ENCODE measurements at places on chromosomes 16 and 17.

GRCh38 chr16:53041320-53042051 lies 11.2 kb downstream of the CHD9NB start:
- DNase-seq = no peak

DNA sequence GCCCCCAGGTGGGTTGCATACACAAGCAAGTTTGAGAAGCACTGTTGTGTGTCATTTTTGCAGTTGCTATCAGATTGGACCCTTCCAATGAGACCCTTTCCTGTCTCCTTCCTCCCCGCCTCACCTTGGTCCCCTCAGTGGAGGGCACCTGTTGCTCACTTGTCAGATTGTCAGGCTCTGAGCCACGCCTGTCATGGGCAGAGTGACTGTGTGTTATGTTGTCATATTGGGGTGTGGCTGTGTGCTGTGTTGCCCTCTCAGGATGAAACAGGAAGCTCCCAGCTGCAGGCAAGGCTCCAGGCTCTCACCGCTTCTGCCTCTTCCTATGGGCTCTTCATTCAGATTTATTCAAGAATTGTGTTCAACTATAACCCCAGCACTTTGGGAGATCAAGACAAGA lies 302.9 kb downstream of the CPPED1 start:
- no peak for DNase-seq

GRCh38 chr17:8186446-8186786 lies 3.6 kb downstream of the BORCS6 start:
- no peak for DNase-seq

DNA sequence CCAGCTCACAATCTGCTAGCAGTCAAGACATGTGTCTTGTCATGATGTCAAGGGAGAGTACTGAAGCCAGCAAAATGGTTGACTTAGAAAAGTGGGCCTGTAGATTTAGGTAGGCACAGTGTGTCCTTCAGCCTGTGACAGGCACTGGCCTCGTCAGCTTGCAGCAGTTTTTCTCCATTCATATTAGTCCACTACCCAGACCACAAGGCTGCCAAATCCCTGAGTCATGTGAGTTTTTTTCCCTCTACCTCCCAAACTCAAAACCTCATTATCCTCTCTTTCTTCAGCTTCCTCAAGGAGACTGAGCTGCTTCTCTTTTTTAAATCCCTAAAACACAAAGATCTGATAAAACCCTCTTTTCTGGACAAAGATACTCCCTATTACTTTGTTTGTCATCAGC lies 102.6 kb upstream of the HS3ST3A1 start:
- no peak for DNase-seq

- no peak for DNase-seq
Observed at GRCh38 chr17:43356999-43357398, 41.8 kb upstream of the ARL4D start.

DNA sequence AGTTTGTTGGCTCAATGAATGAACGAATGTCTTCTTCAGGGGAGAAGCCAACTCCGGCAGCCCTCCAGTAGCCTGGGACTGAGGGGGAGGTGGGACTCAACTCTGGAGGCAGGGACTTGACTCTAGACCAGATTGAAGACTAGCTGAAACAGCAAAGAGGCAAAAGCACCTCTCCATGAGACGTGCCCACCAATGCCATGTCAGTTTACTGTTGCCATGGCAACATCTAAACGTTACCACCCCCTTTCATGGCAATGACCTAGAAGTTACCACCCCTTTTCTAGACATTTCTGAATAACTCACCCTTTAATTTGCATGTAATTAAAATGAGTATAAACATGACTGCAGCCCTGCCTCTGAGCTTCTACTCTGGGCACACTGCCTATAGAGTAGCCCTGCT lies 91.8 kb downstream of the ASIC2 start:
- no peak for DNase-seq

- no peak for DNase-seq
Observed at GRCh38 chr16:24990803-24991202, 24.4 kb downstream of the ARHGAP17 start.

GRCh38 chr17:79410681-79411080 lies 200.2 kb downstream of the RBFOX3 start:
- DNase-seq = no peak

DNA sequence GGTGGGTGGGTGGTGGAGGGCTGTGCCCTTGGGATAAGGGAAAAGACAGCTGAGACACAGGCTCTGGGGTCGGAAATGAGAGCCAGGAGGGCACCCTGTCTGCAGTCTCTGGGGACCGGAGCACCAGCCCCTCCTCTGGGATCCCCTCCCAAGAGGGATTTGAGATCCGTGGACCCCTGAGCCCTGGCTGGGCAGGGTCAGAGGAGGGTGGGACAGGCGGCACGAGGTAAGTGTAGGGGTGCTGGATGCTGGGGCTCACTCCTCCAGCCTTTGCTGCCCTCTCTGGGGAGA lies 425 bp downstream of the SGSH start:
- DNase-seq = no peak

- no peak for DNase-seq
Observed at GRCh38 chr17:69854225-69854780, 220.7 kb upstream of the KCNJ16 start.

GRCh38 chr16:50718761-50719400 lies 23.0 kb upstream of the CYLD start:
- DNase-seq = no peak

DNA sequence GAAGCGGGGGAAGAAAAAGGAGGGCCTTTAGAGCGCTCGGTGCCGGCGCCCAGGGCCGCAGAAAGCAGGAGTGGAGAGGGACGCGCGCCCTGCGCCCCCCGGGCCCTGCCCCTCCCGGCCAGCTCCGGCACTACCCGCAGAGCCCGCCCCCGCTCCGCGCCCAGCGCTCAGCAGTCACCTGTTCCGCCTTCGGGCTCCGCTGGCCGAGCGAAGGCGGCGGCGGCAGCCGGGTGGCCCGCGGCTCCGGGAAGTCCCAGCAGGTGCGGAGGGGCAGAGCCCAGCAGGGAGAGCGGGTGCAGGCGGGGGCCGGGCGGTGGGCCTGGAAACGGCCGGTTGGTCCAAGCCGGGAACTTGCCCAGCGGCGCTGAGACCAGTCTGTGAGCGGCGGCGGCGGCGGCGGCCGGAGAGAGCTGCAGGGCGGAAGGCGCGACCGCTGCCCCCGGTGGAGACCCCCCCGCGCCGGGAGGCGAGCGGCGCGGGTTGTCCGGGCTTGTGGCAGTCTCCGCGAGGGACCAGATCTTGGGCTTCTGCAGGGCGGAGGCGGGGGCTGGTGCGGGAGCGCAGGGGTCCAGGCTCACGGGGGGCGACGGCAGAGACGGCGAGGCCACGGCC lies 2.2 kb downstream of the IRX3 start:
- no peak for DNase-seq

DNA sequence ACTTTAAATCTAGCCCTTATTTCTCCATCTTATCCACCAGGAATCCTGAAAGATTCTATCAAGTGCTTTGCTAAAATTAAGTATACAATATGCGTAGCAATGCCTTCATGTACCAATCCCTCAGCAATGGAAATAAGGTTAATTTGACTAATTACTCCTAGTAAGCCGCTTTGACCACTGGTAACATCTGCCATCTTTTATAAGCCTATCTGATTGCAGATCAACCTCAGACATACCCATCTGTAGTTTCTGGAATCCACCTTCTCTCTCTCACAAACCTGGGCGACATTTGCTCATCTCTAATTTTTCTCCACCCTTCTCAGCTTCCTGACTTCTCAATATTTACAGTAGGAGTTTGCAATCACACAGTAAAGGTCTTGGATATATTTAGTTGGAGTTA lies 138.8 kb upstream of the CRHR1 start:
- DNase-seq = no peak

- DNase-seq = peak; percentile 66
Observed at GRCh38 chr16:89505204-89506112, 2.7 kb upstream of the SPG7 start.

DNA sequence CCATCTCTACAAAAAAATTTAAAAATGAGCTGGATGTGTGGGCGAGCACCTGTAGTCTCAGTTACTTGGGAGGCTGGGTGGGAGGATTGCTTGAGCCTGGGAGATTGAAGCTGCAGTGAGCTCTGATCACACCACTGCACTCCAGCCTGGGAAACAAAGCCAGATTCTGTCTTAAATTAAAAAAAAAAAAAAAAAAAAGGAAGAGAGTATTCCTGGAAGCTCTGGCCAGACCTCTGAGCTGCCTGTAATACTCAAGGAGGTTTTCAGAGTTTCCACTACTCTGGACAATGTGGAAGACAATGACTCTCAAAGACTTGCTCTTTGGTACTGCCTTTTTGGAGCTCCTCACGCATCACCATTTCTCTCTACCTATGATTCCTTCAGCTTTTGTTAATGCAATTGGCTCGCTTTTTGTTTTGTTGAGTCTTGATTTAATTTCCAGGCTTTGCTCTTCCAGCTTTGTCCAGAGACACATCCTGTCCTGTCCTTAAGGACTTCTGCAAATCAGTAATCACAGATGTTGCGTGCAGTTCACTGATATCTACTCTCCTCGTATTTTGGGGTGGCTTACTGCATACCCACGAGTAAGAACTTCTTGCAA lies 10.8 kb downstream of the CHD9 start:
- no peak for DNase-seq

DNA sequence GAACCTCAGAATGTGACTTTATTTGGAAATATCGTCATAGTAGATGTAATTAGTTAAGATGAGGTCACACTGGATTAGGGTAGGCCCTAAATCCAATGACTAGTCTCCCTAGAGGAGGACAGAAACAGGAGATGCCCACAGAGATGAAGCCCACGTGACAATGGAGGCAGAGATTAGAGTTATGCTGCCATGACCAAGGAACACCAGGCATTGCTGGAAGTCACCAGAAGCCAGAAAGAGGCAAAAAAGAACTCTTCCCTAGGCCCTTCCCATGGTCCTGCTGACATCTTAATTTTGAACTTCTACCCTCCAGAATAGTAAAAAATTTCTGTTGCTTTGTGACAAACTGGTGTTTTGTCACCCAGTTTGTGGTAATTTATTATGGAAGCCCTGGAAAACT lies 49.6 kb downstream of the IKZF3 start:
- DNase-seq = no peak

- DNase-seq = no peak
Observed at GRCh38 chr16:15640966-15641365, 2.0 kb downstream of the MARF1 start.

- no peak for DNase-seq
Observed at GRCh38 chr17:43171586-43172487, 823 bp downstream of the NBR1 start.

DNA sequence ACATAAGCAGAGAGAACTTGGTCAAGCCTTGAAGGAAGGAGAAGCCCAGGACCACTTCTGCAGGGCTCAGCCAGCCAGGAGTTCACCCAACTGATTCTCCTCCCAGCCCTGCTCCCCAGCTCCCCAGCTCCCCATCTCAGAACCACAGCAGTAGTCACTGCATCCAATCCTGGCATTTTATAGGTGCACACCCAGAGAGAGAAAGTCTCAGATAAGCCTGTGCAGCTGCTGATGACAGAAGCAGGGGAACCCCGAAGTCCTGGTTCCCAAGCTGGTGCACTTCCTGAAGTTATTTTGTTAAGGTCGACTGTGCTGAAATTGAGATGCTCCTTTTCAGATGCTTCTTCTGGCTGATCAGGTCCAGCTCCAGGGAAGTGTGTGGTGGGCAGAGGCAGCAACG lies 6.6 kb downstream of the RNF112 start:
- no peak for DNase-seq

DNA sequence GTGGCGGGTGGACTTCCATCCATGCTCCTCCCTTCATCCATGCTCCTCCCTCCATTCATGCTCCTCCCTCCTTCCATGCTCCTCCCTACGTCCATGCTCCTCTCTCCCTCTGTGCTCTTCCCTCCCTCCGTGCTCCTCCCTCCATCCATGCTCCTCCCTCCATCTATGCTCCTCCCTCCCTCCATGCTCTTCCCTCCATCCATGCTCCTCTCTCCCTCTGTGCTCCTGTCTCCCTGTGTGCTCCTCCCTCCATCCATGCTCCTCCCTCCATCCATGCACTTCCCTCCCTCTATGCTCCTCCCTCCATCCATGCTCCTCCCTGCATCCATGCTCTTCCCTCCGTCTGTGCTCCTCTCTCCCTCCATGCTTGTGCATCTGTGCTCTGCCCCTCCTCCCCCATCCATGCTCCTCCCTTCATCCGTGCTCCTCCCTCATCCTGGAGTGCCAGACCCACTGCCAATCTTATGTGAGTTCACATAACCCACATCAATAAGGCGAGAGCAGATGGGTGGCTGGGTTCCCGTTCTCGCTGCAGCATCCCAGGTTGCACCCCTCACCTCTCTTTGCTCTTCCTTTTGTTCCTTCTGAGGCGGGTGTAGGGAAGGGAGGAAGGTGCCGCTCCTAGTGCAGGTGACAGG lies 22.8 kb downstream of the KSR1 start:
- DNase-seq = no peak

DNA sequence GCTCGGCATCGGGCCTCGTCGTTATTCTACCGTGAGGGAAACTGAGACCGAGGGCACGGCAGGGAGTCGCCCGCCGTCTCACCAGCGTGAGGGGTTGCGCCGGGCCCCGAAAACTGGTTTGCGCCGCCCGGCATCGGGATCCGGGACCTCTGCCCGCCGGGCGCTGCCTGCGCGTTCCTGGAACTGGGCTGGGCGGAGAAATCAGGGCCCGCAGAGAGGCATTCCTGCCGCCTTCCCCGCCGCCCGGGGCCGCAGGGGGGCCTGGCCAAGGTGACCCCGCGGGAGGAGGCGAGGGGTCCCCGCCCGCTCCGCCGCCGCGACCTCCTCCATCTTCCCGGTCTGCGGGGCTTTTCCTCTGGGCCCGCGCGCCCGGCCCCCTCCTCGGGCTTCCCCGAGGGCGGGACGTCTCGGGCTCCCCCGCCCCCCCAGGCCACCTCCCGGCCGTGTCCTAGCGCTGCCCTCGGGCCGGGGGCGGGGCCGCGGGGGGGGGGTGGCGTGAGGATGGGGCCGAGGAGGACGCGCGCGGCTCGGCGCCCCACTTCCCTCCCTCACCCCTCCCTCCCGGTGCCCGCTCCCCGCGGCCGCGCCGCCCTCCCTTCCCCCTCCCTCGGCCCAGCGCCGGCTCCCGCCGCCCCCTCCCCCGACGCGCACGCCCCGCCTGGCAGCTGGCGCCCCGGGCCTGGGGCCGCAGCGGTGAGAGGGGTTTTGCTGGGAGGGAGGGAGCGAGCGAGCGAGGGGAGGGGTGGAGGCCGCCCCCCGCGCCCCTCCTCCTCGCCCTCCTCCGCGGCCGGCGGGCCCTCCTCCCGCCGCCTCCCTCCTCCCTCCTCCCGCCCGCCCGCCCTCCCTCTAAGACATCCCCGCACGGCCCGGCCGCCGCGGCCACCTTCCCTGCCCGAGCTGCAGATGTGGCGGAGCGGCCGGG lies at the start of gene GLIS2:
Gene GLIS2, plus strand, starts transcription at position 882 of the 922 bp plus-strand sequence. CDS start 16,214 bp downstream, outside the sequence.
- DNase-seq = peak; percentile 21

DNA sequence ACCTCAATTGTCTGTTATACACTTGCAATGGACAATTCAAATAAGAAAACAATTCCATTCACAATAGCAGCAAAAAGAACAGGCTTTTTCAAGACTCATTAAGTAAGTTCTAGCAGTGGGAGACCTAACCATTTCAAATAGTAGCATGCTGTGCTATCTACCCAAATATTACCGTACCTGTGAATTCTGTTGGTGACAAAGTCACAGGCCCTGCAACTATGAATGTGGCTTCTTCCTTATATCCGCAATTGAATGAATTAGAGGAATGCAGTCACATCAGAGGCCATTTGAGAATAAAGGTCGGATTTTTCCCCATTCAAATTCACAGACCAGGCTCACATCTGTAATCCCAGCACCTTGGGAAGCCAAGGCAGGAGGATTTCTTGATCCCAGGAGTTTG lies 800 bp upstream of the NME4 start:
- DNase-seq = no peak

Measured in stimulated activated CD4-positive, alpha-beta T cell treated with anti-CD3 and anti-CD28 coated beads, Interleukin-1b, Interleukin-23, amount 100 ng/mL, for 4 hours (primary cell).